ENCODE measurements at places on chromosomes 5 and 9.

GRCh38 chr9:129570450-129571297 lies 50.2 kb downstream of the C9orf50 start:
- peak; percentile 49 for DNase-seq

GRCh38 chr5:81189875-81190498 lies 43.1 kb upstream of the CKMT2 start:
- DNase-seq: no peak

GRCh38 chr5:134143431-134143830 lies 28.9 kb downstream of the TCF7 start:
- no peak for DNase-seq

DNA sequence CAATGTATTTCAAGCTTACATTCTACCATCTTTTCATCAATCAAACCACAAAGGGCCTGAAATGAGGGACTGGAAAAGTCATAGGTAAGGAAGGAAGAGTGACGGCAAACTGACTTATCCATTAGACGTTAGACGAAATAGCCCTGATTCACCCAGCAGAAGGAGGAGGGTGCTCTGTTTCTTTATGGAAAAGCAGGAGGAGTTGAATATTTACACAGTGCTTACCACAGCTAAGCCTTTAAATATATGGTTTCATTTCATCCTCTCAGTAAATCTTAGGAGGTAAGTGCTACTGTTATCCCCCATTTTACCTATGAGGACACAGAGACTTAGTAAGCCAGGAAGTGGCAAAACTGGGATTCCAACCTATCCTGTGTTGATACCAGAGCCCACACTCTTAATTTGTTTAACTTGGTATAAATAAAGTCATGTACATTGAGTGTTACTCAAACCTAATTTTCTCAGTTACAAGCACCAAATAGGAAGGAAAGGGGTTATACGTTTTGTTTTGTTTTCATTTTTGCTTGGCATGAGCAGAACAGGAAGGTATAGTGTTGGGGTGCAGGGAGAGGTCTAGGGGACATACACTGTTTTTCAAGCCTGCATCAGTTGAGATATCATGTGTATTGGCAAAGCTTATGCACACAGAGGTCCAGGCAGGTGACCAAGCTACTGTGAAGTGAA lies 98.1 kb upstream of the IFNK start:
- DNase-seq: no peak

GRCh38 chr5:16009256-16009655 lies 170.3 kb downstream of the MARCHF11 start:
- no peak for DNase-seq

DNA sequence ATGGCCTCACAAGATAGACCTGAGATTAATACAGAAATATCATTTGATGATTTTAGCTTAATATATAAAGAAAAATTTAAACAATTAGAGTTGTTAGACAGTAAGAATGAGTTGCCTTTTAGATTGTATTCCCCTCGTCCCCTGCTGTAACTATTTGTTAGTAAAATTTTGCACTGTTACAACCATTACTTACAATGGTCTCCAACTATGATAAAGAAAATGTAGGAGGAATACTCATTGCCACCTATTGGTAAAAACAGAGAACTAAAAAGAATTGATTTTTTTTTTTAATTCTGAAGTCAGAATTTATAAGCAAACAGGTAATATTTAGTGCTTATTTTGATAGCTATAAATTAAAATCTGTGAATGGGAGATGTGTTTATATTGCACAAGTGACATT lies 937.6 kb downstream of the TLE4 start:
- DNase-seq: no peak

DNA sequence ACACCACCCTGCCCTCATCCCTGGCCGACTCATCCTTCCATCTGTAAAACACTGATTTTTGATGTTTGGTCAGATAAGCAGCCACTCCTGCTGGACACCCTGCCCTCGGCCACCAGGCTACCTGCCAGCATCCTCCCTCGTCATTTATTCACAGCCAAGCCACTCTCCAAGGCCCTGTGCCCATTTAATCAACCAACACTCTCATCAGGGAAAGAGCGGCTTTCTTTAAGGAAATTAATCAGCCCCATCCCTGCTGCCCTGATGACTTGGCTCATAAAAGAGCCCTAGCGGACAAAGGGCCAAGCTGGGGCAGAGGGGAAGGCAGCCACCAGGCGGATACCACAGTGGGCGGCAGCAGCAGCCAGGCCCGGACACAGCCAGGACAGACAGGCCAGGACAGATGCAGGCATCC lies 52.4 kb downstream of the GOLM1 start:
- no peak for DNase-seq

GRCh38 chr5:82105457-82105856 lies 133.6 kb downstream of the ATG10 start:
- DNase-seq: peak; percentile 75

DNA sequence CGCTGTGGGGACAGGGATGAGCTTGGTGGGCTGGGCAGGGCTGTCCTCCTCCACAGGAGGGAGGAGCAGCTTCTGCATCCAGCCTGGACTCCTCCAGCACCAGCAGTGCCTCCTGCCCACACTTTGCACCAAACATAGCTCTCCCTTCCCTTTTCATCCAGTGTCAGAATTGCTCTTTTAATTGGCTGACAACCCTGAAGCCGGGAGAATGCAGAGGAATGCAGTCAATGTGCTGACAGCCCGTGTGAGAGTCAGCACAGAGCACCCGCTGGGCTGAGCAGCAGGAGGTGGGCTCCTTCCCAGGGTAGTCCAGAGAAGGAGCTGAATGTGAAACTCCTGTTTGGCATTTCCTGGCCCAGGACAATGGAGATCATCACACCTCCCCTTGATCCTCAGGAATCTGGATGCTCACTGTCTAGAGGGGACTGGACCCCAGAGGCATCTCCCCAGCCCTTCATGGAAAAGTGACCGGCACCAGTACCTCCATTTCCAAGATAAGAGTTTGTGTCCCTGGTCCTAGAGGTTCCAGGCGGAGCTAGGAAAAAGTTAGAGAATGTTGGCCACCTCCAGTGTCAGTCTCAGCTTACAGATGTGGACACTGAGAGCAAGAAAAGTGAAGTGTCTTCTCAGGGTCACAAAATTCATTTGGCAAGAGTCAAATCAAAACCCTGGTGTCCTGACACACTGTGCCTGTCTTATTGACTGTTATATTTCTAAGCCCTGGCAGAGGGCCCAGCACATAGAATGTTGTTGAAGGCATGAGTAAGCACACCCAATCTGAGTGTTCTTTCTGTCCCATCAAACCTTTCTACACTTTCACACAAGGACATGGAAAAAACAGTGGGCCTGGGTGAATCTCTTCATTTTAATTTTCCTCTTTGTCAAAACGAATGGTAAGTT lies 202.1 kb downstream of the SNX18 start:
- no peak for DNase-seq

DNA sequence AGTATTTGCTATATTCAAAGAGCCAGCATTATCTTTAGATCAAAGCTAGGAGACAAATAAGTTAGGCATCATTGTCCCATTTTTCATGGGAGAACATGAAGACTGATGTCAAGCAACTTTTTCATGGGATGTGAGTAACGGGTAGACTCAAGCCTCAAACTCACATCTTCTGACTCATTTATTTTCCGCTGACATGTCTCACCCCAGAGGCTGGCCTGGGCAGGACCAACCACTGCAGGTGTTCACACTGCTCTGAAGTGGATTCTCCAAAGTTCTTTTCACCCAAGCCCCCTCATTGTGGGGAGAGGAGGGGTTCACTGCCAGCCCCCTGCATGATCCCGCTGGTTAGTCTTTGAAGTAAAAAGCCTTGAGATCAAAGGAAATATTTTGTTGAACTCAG lies 34.9 kb upstream of the BASP1 start:
- DNase-seq: peak; percentile 64

DNA sequence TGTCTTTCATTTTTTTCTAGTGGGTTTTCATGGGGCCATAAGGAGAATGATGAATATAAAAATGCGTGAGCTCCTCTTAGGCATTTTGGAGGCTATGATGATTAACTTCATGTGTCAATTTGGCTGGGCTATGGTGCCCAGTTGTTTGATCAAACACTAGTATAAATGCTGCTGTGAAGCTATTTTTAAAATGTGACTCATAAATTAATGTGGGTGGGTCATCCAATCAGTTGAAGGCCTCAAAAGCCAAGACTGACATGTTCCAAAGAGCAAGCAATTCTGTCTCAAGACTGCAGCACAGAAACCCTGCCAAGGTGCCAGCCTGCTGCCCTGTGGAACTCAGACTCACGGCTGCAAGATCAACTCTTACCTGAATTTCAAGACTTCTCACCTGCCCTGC lies 24.4 kb upstream of the ICE1 start:
- no peak for DNase-seq

GRCh38 chr5:127849408-127849807 lies 146.2 kb downstream of the CCDC192 start:
- no peak for DNase-seq

DNA sequence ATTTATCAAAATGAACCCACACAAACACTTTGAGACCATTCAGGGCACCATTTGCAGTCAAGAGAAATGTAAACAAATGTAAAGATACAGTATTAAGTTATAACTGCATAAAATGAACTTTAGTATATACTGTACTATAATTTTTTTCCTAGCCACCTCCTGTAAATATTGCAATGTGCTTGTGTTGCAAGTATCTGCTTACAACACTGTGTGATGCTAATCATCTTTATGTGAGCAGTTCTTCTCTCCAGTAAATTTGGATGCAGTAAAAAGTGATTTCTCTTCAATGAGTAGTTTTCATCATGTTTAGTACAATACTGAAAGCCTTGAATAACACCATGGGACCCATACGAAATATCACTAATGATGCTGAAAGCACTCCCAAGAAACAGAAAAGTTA lies 9.4 kb downstream of the G3BP1 start:
- peak; percentile 21 for DNase-seq

GRCh38 chr5:162485666-162486292 lies 418.2 kb downstream of the GABRG2 start:
- DNase-seq: no peak
